ENCODE measurements at places on chromosomes 16 and 17.
A peak's percentile ranks its signal among the peaks of the same experiment; 100 is the strongest.

DNA sequence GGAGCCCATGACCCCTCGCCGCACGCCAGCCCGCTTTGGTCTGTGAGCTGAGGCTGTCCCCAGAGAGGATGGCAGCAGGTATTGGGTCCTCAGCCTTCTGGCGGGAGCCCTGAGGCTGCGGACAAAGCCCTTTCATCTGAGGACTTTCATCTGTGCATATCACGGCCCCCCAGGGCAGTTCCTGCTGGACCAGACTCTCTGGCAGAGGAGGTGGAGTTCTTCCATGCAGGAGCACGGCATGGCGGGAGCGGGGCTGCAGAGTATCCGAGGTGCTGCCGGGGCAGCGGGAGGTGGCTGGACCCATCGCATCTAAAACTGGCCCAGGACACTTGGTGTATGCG lies 18.8 kb downstream of the DHX38 start:
- DNase-seq = no peak

DNA sequence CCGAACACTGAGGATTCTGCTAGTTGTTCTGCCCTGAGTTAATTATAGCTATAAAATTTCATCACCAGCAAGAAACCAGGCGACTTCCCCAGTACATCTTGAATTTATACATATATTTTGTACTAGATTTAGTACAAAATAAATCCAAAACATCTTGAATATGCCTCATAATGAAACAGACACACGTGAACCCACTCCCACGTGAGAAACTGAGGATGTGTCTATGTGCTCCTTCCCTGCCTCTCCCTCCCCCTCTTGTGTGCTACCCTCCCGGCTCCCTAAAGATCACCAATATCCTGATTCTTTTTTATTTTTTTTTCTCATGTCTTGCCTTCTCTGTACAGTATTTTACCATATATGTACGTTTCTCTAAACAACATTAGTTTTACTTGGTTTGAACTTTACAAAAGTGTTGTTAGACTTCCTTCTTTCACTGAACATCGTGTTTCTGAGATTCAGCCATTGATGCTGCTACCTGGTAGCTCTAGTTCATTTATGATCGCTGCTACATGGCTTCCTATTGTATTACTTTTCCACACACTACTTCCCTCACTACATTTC lies 1.1 kb upstream of the LCMT1 start:
- peak; percentile 62 for DNase-seq

- DNase-seq = peak; percentile 87
Observed at GRCh38 chr17:39653662-39654331, 11.4 kb upstream of the TCAP start.

DNA sequence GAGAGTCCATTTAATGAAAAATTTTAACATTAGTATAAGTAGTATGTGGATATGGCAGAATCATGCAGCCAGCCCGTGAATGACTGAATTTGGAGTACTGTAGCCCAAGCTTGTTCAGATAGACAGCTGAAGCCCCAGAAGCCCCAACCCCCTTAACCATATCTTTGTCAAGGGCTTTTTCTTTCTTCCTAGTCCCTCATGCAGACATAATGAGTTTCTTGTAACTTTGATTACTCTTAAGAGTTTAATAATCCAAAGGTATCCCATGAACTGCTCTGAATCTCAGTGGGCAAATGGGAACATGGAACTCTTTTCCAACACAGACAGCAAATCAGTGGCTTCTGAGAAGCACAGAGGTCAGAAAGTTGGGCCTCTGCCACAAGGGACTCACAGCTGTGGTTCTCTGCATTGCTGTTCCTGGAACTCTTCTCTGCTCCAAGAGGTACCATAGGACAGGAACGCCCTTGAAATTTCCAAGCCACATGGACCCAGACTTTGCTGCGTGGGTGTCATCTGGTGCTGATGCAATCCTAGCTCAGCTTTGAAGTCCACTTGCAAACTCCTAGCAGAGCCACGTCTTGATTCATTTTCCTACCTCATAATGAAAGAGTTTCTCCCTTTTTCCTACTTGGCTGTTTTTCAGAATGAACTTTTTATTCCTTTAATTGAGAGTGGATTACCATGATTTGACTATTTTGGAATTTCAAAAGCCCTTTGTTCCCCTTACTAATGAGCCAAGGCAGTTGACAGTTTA lies 18.1 kb downstream of the LYRM1 start:
- DNase-seq = no peak

- no peak for DNase-seq
Observed at GRCh38 chr17:39339272-39339671, 62.2 kb downstream of the FBXL20 start.

GRCh38 chr17:62741290-62741689 lies 66.8 kb downstream of the MARCHF10 start:
- no peak for DNase-seq

DNA sequence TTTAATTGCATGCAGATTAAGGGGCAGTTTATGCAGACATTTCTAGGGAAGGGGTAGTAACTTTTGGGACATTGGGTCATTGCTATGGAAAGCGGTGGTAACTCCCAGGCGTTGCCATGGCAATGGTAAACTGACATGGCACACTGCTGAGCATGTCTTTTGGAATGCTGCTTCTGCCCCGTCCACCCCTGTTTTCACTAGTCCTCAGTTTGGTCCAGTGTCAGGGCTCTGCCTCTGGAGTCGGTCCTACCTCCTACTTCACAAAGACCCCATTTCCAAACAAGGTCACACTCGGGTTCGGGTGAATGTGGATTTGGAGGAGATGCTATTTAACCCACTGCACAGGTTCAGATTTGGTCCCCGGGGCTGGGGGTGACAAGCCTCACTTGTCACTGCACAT lies 2.9 kb downstream of the IL34 start:
- DNase-seq = no peak

DNA sequence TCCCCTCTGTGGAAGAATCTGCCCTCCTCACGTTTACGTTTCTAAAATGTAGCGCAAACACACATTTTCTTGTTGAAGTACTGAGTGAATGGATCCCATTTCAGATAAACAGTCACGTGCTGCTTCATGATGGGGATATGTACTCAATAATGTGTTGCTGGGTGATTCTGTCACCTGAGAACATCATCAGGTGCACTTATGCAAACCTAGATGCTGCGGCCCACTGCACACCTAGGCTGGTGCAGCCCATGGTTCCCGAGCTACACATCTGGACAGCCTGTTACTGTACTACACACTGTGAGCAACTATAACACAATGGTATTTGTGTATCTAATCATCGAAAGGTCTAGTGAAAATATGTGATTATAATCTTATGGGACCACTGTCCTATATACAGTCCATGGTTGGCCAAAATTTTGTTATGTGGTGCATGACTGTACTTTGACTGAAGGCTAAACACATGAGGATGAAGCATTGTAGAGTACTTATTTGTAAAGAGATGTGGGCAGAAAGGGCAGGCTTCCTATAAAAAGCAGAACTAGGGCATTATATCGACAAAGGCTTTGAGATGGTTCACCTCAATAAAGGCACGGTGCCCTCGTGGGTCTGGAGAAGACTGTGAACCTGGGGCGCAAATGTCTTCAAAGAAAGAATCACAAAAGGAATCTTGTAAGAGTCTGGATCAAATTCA lies 26.3 kb downstream of the MARF1 start:
- DNase-seq = no peak

DNA sequence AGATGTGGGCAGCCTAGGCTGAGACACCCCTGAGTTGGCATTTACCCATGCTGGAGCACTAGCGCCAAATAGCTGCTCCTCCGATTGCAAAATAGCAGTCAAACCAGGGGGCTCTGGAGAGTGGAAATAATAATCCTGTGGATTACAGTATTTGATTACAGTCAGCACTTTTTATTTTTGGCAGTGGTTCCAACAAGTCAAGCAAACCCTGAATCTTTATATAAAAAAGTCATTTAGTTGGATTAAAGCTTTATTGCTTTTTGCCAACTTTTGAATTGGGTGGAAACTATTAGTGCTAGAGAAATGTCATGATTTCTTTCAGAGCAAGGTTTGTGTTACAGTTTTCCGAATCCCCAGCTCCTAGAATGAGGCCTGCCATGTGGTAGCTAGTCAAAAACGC lies 99.3 kb upstream of the FAM20A start:
- DNase-seq = no peak

- DNase-seq = peak; percentile 71
Observed at GRCh38 chr16:90008708-90009145, 10.5 kb downstream of the DBNDD1 start.

DNA sequence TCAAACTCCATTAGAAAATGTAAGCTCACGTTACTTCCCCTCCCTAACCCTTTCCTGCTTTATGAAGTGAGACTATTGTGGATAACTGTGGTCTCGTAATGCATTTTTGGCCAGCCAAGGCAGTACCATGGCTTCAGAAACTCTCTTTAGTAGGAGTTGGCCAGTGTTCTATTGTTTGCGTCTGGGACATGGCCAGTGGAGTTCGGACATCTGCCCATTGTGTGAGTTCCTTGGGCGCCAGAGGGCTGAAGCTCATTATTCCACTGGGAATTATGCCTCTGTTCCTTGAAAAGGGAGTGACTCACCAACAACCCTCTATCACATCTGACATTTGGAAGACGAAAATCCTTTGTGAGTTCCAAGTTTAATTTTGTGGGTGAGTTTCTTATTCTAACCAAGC lies 319.5 kb upstream of the SOX9 start:
- no peak for DNase-seq

GRCh38 chr16:31695667-31696066 lies 168.0 kb downstream of the AHSP start:
- DNase-seq = no peak

DNA sequence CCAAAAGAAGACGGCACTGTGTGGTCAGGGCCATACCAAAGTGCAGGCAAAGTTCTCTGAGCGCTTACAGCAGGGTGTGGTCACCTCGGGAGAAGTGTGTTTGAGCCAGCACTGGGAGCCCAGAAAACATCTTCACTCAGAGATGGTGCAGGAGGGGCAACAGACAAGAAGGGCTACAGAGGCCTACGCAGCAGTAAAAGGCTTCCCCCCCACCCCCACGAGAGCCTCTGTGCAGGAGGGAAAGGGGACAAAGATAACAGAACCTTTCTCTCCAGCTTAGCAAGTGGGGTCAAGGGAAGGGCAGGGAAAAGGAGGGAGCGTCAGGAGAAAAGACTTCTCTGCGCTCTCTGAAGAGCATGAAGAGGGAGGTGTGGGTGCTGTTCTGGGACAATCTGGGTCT lies 2.8 kb downstream of the VAT1 start:
- no peak for DNase-seq

- DNase-seq = no peak
Observed at GRCh38 chr16:83530293-83530692, 277.5 kb upstream of the HSBP1 start.

DNA sequence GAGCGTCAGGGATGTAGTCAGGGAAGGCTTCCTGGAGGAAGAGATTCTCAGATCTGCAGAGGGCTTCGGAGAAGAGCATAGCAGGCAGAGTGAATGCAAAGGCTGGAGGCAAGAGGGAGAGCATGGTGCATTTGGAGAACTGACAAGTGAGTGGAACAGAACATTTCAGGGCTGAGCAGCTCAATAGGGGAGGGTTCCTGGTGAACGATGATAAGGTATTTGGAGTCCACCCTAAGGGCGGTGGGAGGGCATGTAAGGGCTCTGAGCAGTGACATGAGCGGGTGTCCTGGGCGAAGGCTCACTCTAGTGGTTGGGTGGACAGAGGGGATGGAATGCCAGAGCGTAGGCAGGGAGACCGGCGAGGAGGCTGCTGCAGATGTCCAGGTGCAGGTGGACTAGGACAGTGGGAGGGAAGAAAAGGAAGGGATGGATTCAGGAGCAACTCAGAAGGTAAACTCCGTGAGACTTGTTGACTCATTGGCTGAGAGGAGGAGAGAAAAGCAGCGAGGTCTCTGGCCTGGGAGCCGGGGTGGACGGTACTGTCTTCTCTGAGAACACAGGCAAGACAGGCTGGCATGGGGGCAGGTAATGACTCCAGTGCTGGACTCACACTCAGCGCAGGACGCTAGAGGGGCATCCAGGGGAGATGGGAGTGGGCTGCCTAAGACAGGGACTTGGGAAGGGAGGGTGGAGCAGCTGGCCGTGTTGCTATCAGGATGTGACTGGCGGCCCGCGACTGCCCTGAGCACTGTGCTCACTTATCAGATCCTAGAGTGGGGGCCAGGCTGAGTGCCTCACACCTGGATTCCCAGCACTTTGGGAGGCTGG lies 1.4 kb upstream of the PITPNA start:
- DNase-seq = no peak

DNA sequence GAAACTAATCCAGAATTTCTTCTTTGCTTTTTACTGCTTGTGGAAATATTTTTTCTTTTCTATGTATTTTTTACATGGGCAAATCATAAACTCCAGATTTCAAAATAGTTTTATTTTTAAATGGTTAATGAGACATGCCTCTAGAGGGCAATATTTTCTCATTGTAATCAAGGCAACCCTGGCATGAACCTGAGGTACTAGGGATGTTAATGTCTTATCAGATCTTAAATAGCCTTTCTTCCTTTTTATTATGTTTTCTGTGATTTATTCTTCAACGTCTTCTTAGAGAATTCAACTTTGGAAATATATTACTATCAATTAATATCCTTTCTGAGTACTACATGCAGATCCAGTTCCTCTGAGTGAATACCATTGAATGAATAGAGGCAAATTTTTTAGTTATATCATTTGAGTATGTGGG lies 324.7 kb downstream of the BCAS3 start:
- no peak for DNase-seq

DNA sequence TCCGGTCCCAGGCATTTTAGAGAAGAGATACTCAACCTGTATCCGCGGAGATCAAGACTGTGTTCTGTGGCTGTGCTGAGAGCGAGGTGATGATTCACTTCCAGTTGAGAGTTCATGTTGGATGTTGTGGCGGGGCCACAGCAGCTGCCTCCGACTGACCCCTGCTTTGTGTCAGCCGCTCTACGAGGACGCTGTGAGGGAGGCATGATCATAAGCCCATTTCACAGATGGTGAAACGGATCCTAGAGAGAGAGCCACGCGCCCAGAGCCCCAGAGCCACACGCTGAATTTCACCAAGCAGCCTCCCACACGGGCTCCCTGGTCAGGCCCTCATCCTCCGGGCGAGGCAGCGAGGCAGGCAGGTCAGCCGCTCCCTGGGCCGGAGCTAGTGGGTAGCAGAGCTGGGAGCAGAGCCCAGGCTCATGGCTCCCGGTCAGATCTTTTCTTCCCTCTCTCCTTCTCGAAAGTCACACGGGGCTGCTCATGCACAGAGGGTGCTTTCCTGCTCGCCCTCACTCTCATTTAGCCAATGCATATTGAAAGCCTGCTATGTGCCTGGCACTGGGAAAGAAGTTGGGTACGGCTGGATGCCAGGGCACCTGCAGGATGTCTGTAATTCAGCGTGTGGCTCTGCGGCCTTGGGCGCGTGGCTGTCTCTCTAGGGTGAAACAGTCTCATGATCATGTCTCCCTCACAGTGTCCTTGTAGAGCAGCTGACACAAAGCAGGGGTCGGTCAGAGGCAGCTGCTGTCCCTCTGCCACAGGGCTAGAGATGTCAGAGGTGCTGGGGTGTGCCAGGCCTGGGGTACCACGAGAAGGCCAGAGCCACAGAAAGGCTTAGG lies 155.6 kb upstream of the CHMP6 start:
- DNase-seq = no peak

- no peak for DNase-seq
Observed at GRCh38 chr17:81044764-81045589, 10.0 kb downstream of the BAIAP2 start.

DNA sequence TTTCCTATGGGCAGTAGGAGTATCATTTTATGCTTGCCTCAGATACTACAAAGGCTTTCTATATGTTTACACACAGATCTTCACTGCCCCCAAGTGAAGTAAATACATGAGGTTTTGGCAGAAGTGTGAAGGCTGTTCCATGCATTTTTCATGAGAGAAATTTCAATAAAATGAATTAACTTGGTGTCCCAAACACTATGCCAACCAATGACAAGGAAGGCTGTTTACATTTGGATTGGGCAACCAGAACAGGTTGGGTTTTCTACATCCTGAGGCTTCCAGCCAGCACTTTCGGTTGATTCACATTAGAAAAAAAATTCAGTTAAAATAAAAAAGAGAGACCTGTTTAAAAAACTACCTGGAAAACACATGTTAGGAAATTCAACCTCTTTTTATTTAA lies 625.4 kb downstream of the KCNJ2 start:
- DNase-seq = no peak

All from activated naive CD8-positive, alpha-beta T cell treated with anti-CD3 and anti-CD28 coated beads, Interleukin-2, amount 50 U/mL, for 24 hours (primary cell).